GM13977 (cell line): ENCODE measurements at places on chromosomes 3 and 15.

DNA sequence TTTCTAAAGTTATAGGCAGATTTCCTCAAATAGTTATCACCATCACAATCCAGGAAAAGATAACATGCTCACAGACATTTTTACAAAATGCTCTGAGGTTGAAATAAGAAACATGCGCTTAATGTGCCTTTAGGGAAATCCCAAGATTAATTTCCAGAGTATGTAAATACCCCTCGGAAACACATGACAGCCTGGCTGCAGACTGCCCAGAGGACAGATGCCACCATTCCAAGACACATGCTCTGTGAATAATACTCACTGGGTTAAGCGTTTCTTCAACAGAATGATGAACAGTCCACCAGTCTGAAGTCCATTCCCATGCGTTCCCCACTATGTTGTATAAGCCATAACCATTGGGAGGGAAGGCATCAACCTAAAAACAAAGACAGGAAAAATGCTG, 56.5 kb downstream of the SUMF1 start:
- no peak for DNase-seq

- DNase-seq: no peak
These were observed 3.0 kb downstream of the SMC4 start for GRCh38 chr3:160402221-160403027.

DNA sequence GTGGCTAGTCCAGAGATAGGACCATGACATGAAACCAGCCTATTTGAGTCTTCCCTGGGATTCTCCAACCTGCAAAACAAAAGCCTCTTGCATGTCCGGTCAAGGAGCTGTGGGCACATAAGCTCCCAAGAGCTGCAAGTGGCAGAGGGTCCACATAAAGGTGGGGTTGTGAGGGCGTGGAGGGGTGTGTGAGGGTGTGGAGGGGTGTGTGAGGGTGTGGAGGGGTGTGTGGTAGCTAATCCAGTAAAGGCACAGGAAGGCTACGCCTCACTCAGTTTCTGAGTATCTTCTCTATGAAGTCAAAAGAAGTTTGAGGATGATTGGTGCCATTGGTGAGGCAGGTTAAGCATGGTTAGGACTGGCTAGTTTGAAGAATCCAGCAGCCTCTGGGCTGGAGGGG, 259.4 kb upstream of the NSMCE3 start:
- DNase-seq: no peak

GRCh38 chr3:10137178-10137577, 4.4 kb upstream of the VHL start:
- no peak for DNase-seq

GRCh38 chr15:69557707-69558409, 105.2 kb downstream of the RPLP1 start:
- DNase-seq: no peak

GRCh38 chr3:146873748-146874147, 268.6 kb upstream of the PLSCR5 start:
- no peak for DNase-seq

DNA sequence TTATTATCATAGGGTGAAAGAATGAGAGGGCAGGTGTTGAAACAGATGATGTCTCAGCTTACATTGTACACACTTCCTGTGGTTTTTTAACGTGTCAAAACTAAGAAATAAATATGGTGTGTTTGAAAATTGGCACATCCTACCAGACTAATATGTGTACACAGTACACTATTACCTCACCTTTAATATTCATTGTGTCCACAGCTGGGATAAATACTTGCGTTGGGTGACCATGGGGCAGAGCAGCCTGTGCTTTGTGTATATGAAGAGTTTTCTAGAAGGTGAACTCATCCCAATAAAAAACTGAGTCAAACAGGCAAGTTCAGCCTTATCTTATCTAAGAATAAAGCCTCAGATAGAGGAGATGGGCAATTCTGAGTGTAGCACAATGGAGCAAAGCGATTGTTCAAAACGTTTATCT, 17.3 kb downstream of the SUCNR1 start:
- DNase-seq: no peak

GRCh38 chr3:37447732-37448131, 273.4 kb upstream of the LRRFIP2 start:
- DNase-seq: no peak

GRCh38 chr15:58738046-58738707, 11.3 kb downstream of the ADAM10 start:
- DNase-seq: no peak

DNA sequence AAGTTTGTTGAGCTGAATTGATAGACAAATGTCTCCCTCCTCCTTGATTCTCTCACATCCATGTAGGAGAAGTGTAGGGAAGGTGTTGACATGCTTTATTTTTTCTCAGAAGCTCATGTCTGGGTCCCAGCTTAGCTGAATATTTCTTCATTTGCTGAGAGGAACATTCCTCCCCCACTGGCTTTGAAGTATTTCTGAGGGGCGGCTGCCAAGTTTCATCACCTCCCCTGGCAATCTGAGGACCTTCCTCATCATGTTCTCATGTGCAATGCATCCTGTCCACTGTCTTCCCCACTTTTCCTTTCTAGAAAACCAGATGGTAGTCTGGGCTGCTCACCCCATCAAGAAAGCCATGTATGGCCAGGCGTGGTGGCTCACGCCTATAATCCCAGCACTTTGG, 168.9 kb upstream of the RGMA start:
- DNase-seq: no peak

DNA sequence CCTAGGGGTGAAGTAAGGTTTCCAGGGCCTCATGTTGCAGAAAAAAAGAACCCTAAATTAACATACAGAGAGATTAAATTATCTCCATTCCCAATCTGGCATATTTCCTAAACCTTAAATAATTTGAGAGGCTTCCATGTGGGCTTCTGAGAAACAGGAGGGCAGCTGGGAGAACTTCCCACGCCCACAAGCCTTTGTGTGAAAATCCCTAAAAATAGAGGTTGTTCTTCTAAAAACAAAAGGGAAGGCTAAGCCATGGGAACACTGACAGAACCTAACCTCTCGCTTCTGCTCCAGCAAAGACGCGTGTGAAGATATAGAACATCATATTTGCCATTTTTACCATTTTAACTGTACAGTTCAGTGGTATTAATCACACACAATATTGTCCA, 812 bp upstream of the SLC12A8 start:
- no peak for DNase-seq

GRCh38 chr3:124557433-124558232, 172.6 kb upstream of the UMPS start:
- DNase-seq: no peak

- no peak for DNase-seq
These were observed 519.3 kb upstream of the ARPP21 start for GRCh38 chr3:35120026-35120425.

DNA sequence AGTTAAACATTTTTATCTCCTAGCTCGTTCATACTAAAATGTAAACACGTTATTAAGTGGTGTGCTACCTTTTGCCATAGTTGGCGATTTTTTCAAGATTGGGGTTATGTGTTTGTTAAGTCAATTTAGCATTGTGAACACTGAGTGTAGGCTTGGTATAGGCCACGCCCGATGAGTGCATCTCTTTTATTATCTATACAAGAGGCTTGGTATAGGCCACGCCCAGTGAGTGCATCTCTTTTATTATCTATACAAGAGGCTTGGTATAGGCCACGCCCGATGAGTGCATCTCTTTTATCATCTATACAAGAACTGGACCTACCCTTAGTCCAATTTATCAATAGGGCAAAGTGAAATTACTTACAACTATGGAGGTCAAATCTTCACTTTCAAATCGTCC, 70.4 kb downstream of the NIPA2 start:
- no peak for DNase-seq

DNA sequence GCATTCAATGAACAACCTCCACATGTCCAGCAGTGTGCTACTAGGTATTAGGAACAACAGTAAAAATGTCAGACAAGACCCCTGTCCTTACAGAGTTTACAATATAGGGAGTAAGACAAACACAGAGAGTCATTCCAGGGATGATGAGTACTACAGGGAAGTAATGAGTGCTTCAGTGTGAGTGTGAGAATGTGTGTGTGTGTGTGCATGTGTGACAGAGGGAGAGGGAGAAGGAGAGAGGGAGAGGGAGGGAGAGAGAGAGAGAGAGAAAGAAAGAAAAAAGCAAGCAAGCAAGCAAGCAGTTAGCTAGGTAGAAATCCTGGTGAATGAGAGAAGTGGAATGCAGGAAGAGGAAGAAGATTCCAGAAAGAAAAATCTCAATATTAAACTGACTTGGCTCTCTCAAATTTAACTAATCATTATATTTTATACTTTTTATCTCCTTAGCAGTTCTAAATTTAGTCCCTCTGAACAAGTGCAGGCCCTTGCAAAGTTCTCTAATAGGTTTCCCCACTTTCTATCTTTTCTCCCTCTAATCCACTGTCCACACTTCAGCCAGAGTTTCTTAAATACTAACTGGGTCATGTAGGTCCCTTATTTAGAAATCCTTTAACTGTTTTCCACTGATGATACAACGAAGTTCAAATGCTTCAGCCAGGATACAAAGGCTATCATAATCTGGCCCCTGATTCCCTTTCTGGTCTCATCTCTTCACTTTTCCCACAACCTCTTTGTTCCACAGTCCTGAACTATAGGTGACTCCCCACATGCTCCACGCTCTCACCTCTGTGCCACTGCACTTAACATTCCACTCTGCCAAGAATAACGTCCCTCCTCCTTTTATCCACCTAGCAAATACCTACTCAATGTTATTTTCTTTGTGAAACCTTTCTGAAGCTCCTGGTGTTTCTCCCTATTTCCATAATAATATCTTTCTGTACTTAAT, 10.3 kb downstream of the DCBLD2 start:
- no peak for DNase-seq

DNA sequence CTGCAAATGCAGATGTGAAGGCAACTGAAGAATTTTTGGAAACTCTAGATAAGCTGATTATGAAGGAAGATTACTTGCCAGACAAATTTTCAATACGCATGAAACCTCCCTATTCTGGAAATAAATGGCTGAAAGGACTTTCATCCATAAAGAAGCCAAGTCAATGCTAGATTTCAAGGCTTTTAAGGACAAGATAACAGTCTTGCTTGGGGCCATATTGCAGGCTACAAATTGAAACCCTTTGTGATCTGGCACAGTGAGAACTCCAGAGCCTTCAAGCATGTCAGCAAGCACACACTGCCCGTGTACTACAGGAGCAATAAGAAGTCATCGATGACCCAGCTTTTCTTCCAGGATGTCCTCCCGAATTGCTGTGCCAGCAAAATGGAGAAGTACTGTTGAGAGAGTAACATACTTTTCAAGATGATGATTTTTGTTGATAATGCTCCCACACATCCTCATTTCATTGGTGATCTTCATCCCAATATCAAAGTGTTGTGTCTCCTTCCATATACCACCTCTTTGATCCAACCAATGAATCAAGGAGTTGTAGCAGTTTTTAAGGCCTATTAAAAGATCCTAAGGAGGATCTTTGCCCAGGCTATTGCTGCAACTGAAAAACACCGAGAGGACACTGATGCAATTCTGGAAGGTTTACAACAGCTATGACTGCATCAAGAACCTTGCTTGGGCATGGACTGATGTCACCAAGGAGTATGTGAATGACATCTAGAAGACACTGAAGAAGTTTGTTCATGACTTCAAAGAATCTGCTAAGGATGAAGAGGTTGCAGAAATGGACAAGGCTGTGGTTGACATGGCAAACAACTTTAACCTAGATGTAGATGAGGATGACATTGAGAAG, 20.3 kb downstream of the CALML4 start:
- no peak for DNase-seq

- DNase-seq: no peak
These were observed 340.0 kb upstream of the SATB1 start for GRCh38 chr3:18765161-18765560.

GRCh38 chr3:7760718-7761117, 740.9 kb upstream of the LMCD1 start:
- no peak for DNase-seq

- no peak for DNase-seq
These were observed 585.6 kb downstream of the TBL1XR1 start for GRCh38 chr3:176611703-176612102.
